ENCODE measurements at places on chromosomes 6 and 20.

- no peak for DNase-seq
Observed at GRCh38 chr6:169521825-169522224, 180.0 kb downstream of the WDR27 start.

- DNase-seq, result peak; percentile 93
Observed at GRCh38 chr20:18739751-18740166, 73.8 kb upstream of the SCP2D1 start.

GRCh38 chr20:10476319-10476724, 41.2 kb downstream of the SLX4IP start:
- DNase-seq, result no peak

- DNase-seq, result no peak
Observed at GRCh38 chr6:13280254-13280653, 48.1 kb downstream of the TBC1D7 start.

DNA sequence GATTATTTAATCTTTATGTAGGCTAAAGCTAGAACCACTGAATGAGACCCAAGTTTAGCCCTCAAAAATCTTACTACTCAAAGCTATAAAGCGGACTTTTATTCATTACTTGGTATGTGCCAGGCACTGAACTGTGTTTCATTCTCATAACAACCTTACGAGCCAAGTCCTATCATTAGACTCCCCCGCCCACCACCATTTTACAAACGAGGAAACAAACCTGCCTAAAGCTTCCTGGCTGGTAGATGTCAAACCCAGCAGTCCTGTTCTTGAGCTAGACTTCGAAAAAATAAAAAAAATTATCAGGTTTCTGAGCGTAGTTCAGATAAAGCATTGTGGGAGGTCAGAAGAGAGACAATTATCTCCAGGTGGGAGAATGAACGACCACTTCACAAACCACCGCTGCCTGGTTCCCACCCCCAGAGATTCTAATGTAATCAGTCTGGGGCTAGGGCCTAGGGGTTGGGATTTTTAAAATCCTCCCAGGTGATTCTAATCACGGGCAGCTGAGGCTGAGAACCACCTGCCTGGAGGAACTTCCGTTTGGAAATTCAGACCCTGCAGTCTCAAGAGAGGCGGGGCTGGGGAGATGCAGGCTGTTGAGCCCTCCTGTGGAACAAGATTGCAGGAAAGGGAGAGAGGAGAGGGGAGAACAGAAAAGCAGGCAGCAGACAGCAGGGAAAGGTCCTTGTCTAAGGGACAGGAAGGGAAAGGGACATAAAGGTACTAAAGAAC, 8.6 kb downstream of the ADTRP start:
- DNase-seq, result no peak

GRCh38 chr20:41218466-41218865, 81.1 kb downstream of the PLCG1 start:
- peak; percentile 39 for DNase-seq

- no peak for DNase-seq
Observed at GRCh38 chr6:81638366-81638765, 114.1 kb downstream of the TENT5A start.

DNA sequence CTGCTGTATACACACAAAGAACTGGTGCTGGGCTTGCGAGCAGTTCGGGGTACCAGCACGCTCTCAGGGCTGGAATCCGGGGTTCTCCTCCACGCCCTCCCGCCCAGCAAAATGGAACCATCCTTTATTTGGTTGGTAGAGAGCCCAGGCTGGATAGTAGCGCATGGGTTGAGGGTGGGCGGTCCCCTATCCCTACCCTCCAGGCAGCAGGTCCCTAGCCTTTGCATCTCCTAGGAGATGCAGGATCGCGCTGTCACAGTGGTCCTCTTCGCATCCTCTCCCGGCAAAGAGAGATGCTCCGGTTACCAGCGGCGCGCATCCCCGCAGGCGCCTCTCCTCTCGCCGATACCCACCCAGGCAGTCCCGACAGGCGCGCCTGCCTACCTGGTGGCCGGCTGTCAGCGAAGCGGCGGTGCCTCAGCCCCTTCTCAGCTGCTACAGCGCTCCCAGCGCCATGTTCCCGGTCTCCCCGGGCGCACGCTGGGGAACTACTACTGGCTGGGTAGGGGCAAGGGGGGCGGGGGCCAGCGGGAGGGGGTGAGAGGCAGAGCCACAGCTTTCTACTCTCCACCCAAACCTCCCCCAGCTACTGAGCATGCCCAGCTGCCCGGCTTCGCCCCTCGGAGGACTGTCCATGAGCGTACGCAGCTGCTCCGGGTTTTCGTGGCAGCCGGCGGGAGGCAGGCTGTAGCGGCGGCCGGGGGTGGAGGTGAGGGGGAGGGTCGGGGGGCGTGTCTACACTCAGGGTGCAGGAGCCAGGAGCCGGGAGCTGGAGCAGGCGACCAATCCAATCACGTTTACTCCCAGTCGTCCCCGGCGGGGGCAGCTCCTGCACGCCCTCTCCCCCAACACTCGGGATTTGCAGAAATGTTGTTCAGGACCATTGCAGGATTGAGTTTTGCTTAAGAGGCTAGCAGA, at the start of gene PAK5:
Gene PAK5, minus strand, starts transcription at position 699 of the 918 bp plus-strand sequence. CDS start 194,748 bp downstream, outside the sequence.
- DNase-seq, result no peak

- no peak for DNase-seq
Observed at GRCh38 chr6:11393713-11394627, 143.6 kb upstream of the TMEM170B start.

DNA sequence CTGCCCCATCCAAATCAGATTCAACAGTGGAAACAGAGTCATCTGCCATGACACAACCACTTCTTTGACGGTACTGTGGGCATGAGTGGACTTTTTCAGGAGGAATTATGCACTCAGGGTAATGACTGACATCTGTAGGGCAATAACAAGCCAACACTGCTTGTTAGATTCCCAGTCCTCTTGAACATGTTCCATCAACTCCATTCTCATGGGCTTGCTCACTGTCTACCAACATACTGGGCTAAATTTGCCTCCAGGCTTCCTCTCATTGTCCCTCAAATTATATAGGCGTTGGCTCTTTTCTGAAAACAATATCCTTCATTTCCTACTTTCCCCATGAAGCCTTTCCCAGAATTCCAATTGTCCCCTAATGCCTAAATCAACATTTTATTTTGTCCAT, 43.1 kb downstream of the ANKEF1 start:
- no peak for DNase-seq

GRCh38 chr6:109794201-109794923, 103.3 kb downstream of the FIG4 start:
- peak; percentile 71 for DNase-seq

DNA sequence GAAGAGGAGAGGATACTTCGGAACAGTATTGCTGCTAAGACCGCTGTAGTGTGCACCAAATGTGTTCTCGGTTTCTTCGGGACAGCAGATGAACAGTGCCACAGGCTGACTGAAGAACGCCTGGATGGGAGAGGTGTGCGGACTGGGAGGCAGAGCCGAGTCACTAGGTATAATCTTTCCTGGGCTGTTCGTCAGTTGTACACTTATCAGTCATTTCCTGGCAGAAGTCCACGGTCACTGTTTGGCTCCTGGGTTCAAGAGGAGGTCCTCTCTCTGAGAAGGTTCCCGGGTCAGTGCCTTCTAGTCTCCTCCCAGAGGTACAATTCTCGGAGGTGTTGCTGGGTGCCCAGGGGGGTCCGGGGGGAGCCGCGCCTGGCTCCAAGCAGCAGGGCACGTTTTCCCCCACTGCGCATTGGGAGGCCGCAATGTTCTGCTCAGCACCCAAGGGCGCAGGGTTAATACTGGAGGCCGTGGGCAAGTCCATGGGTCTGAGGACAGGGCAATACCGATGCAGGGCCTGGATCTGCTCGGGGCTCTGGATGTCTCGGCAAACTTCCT, 38.1 kb downstream of the GJA10 start:
- no peak for DNase-seq

DNA sequence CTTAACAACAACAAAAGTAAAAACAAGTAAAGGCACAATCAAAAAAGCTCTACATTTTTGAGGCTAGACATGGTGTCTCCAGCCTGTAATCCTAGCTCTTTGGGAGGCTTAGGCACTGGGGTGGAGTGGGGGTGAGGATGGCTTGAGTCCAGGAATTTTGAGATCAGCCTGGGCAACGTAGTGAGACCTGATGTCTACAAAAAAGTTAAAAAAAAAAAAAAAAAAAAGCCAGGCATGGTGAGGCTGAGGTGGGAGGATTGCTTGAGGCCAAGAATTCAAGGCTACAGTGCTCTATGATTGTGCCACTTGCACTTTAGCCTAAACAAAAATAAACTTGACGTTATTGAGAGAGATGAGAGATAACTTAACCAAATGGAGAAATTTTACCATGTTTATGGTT, 60.1 kb downstream of the QKI start:
- no peak for DNase-seq

GRCh38 chr6:168582571-168582981, 141.6 kb downstream of the SMOC2 start:
- no peak for DNase-seq

- no peak for DNase-seq
Observed at GRCh38 chr20:58017231-58017969, 211.1 kb downstream of the ANKRD60 start.

- no peak for DNase-seq
Observed at GRCh38 chr6:163661272-163661671, 246.8 kb downstream of the QKI start.

GRCh38 chr20:47676219-47676721, 109.0 kb downstream of the SULF2 start:
- DNase-seq, result no peak

DNA sequence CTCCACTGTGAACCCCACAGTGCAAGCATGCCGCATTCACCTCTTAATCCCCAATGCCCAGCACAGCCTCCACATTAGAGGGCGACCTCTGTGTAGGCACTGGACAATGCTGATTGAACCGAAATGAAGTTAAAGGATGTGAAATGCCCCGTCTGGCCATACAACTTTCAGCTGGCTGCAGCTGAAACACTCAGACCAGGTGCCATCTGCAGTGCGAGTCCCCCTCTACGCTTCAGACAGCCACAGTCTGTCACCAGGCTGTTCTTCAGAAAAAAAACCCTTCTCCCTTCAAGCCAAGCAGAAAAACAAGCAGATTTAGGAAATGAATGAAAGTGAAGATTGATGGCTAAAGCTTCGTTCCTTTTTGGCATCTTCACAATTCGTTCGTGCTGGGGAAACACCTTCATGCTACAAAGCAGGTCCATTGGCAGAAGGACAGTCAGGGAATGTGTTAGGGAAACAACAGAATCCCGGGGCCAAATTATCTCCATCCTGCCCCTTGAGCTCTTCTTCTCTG, 44.7 kb downstream of the TNFAIP3 start:
- no peak for DNase-seq

DNA sequence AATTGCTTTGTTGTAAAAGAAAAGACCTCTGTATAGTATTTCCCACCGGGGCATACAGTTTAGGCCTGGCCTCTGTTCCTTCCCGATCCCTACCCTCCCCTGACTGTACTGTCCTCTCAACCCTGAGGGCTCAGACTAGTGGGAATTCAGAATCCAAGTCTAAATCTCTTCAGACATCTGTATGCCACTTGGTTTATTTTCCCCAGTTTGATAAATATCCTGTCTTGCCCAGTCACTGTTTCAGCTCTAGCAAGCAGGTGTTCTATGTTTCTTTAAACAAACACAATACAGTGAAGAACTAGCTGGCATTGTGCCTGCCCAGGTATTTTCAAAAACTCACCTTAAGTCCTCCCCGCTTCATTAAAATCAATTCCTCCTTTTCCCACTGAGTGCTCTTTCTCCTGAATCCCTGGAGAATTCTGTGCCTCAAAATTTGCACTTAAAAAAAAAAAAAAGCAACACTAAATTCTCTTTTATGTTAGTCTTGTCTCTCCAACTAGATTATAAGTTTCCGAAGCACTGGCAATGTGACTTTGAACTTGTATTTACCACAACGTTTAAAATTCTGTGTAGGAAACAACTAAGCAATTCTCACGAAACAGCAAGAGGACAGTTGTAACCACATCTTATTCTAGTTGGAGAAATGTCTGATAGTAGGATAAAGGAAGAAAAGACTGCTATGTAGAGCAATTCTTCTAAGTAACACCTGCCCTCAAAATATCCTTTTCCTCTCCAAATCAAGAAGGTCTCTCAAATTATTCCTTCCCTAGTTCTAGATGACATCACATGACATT, 112.0 kb upstream of the CARMIL1 start:
- DNase-seq, result no peak

GRCh38 chr6:137495703-137496336, 1.6 kb upstream of the OLIG3 start:
- DNase-seq, result no peak

- no peak for DNase-seq
Observed at GRCh38 chr6:3509336-3509735, 52.5 kb upstream of the SLC22A23 start.

DNA sequence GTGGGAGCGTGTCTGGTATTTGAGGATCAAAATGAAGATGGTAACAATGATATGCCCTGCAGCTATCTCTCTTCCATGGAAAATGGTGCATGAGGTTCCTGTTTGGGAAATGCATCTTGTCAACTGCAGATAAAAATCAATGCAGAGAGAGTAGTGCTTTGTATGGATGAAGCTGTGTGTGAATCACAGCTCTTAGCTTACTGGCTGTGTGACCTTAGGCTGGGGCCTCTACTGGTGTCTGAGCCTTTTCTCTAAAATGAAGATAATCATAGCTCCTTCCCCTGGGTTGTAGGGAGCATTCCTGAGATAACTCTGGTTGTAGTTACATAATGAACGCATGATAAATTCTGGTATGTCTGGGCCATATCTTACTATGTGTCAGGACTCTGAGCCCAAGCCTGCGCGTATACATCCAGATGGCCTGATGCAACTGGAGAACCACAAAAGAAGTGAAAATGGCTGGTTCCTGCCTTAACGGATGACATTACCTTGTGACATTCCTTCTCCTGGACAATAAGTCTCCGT, 19.6 kb downstream of the ANGPT4 start:
- DNase-seq, result no peak

DNA sequence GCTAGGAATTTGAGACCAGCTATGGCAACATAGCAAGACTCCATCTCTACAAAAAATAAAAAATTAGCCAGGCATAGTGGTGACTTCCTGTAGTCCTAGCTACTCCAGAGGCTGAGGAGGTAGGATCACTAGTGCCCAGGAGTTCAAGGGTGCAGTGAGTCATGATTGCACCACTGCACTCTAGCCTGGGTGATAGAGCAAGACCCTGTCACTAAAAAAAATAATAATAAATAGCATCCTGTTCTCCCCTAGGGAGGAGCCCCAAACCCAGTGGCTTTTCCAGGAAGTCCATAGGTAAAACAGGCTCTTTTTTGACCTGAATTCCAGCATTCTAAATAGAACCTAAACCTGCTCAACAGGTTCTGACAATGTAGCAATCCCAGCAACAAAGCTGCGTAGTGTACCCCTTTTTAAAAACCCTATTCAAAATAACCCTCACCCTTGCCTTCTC, 192.0 kb downstream of the ALDH8A1 start:
- DNase-seq, result no peak

- no peak for DNase-seq
Observed at GRCh38 chr6:89010825-89011224, 47.4 kb upstream of the RNGTT start.

DNA sequence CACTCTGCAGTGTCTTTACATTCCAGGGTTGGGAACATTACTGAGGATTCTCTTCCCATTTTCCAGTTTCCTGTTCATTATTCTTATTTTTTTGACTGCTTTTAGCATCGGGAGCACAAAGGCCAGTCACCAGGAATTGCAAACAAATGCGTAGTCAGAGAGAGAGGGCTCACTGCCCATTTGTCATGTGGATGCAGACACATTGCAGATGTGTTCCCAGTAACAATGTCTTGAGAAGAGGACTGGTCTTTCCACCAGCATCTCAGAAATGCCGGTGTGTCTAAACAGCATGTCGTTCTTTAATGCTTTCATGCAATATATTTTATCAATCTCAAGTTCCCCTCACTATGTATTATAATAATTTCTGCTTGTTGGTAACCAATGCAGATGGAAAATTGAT, 952 bp upstream of the TAAR6 start:
- no peak for DNase-seq

GRCh38 chr6:21874372-21874771, 280.8 kb downstream of the SOX4 start:
- DNase-seq, result no peak

Data from skeletal muscle cell (primary cell).